Epithelial cell of alveolus of lung (primary cell): ENCODE measurements at places on chromosomes 2 and 18. TPM values are rescaled to one million over a fixed set of nuclear protein-coding genes. Genes with fewer than 3 reads are reported as not detected.

EIF4E2 gene
- 52.2 and 72.9 TPM in 2 replicates for total RNA-seq

INPP1 gene
- 12.2 and 18.0 TPM in 2 replicates for total RNA-seq

FAM136A gene
- 26.1 and 30.9 TPM in 2 replicates for total RNA-seq

FSHR gene
- not detected in 2 replicates for total RNA-seq

BMP10 gene
- not detected in 2 replicates for total RNA-seq

NEB gene
- 0.91 and 1.9 TPM in 2 replicates for total RNA-seq

ACMSD gene
- not detected in 2 replicates for total RNA-seq

DNER gene
- total RNA-seq, result 1.2 and 4.8 TPM in 2 replicates

REG1A gene
- not detected in 2 replicates for total RNA-seq

GULP1 gene
- total RNA-seq, result 15.8 and 64.2 TPM in 2 replicates

RAB6C gene
- total RNA-seq, result under 0.01 TPM in 1 of 2 replicates, not detected in the other

NEU2 gene
- total RNA-seq, result not detected in 2 replicates

FASTKD2 gene
- total RNA-seq, result 22.7 and 31.7 TPM in 2 replicates

KCNJ3 gene
- total RNA-seq, result not detected in 2 replicates

AQP12B gene
- not detected in 2 replicates for total RNA-seq

KCNG2 gene
- 4.7 and 18.8 TPM in 2 replicates for total RNA-seq

TEX44 gene
- total RNA-seq, result not detected in 2 replicates

LCT gene
- total RNA-seq, result under 0.01 and 0.08 TPM in 2 replicates
